ENCODE measurements at places on chromosomes 1 and 21. TPM values are rescaled to one million over a fixed set of nuclear protein-coding genes. Genes with fewer than 3 reads are reported as not detected.

DNA sequence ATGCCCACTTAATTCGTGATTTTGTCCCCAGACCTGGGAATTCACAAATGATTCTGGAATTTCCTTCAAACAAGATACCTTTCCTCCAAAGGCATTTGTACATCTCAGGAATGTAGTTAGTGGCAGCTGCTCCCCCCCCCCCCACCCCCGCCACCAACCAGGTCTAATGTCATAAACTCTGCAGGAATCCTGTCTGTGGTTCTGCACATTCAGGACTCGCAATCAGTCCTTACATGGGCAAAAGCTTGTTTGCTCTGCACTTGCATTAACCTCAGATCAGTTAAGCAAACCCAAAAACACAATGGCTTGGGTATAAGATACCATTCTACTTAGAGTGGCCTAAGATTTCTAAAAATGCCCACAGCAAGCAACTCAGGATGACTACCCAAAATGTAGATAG lies 143.8 kb downstream of the TGFB2 start:
- ATAC-seq: no peak

GRCh38 chr1:66951513-66951912 lies 26.7 kb downstream of the MIER1 start:
- ATAC-seq: no peak

GRCh38 chr21:44949779-44950198 lies 10.0 kb downstream of the SLX9 start:
- ATAC-seq: peak; percentile 77

GRCh38 chr1:14080653-14081052 lies 380.7 kb downstream of the PRDM2 start:
- no peak for ATAC-seq

GRCh38 chr1:197924516-197925123 lies 7.4 kb downstream of the LHX9 start:
- ATAC-seq: peak; percentile 64

DNA sequence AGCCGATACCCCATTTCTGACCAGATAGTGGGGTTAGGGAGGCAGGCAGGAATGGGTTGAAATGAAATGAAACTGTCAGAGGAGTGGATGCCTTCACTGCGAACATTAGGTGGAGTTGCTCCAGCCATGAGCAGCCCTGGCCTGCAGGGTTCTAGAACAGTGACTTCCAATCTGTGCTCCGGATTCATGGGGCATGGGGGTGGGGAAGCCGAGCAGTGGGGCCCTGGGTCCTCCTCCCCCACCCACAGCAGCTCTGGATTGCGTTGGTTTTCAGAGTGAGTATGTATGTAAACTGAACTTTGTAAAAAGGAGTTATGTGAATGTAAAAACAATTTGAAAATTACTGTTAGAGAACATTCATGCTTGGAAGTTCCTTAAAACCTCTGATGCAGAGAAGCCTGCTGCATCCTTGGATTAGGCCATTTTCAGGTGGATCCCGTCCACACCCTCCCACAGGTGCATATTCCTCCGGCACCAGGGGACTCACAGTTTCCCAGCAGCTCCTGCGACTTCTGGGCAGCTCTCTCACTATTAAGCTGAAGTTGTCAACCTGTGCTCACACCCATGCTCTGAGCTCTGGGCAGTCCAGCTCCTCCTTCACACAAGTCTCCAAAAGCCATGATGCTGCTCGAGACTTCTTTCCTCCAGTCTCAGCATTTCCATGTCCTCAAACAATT lies 54.4 kb upstream of the EDN2 start:
- ATAC-seq: no peak

DNA sequence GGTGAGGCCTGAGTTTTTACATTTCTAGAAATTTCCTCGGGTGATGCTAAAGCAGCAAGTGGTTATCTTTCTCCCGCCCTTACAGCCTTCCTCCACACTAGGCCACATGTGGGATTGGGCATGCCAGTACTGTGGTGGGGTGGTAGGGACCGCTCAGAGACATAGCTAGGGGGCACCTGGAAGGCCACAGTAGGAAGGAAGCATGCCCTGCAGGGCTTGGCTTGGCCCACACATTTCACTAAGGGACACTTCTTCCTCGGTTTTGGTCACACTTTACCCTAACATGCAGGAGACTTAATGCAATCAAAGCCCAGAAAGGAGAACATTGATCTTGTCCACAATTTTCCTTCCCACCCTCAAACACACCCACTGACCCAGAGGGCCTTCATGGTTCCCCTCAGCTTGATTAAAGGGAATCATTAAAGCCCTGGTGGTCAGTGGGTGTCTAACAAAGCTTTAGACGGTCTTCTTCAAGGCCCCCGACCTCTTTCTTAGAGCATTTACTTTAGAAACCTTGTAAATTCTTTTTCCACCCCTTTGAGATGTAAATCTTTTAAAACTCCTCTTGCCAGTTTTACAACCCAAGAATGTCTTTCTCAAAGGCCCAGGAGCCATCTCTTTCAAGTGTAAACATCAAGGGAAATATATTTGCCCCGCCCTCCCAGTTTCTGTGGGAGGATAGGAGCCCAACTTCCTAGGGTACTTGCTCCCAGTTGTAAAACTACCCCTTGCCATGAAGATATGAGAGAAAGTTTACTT lies 246.4 kb upstream of the PTBP2 start:
- no peak for ATAC-seq

DNA sequence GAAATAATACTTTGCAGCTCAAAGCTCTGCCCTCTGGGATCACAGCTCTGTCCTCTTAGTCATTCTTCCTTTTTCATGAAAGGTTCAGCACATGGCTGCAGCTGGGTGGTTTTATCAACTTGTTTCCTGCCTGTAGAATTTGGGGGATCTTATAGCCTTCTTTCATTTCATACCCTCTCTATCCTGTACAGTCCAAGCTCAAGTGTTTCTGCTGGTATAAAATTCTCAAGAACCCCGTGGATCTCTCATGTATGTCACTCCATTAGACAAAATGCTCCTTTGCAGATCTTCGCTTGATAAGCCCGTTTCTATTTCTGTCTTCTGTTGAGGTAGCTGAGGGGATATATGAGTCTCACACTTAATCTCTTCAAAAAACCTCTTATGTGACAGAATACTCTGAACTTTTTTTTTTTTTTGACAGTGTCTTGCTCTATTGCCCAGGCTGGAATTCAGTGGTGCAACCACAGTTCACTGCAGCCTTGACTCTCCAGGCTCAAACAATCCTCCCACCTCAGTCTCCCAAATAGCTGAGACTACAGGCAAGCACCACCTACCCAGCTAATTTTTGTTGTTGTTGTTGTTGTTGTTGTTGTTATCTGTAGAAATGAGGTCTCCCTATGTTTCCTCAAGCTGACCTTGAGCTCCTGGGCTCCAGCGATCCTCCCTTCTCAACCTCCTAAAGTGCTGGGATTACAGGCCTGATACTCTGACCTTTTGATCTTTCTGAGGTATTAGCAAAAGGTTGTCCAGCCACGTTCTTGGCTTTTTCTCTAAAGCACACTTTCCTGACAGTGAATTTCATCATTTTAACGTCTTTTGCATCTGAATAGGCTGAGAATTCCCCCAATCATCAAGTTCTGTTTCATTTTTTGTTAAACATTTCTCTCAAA lies 24.6 kb upstream of the COL9A2 start:
- ATAC-seq: no peak

DNA sequence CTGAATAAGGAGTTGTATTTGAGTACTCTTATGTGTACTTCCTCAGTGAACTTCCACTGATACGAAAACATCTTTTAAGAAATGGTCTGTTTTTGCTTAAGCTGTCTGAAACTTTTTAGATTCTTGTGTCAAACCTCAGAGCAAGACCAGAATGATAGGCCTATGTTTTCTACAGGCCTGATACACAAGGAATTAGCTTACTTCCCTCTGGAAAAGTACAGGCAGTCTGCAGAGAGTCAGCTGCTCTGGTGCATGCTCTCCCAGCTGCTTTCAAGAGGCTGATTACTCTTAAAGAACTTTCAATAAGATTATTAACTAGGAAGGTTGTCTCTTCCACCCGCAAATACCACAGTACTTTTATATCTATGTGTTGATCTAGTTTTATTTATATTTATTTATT lies 9.5 kb downstream of the SNX27 start:
- no peak for ATAC-seq

- ATAC-seq: no peak
Measured at GRCh38 chr1:42424201-42424600, 31.6 kb downstream of the ZMYND12 start.

- ATAC-seq: no peak
Measured at GRCh38 chr1:101435831-101436511, 199.2 kb downstream of the S1PR1 start.

DNA sequence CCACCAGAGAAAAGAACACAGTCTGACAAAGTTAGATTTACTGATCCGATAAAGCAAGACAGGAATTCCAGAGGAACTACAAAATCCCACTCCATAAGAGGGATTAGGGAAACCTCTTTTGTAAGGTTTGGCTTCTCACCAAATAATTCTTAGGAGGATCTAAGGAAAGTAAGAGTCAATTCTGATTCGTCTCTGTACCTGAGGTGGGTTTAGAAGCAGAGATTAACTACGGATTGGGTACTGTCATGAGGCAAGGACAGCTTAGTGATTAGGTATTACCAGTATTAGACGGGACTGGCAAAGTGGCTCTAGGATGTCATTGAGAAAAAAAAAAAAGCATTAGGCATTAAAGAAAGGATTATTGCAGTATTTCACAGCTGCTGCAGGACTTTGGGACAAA lies 371.7 kb upstream of the BRINP3 start:
- ATAC-seq: no peak

DNA sequence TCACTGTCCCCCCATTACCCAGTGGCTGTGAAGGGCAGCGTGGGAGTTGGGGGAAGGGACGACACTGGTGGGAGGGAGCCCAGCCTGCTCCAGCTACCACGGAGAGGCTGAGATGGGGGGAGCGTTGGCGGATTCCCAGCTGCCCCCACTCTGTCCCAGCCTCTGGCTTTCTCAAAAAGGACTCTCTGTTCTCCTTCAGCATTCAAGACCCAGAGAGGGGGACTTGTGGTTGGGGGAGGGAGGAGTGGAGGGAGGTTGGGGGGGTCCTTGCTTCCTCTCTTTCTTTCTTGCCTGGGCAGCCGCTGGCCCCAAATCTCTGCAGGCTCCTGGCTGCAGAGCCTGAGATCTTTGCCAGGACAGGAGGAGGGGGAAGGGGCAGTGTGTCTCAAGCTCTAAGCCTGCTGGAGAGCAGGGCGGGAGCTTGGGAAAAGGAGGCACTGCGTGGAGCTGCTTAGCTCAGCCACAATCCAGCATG lies 2.2 kb downstream of the ATP1A2 start:
- no peak for ATAC-seq

DNA sequence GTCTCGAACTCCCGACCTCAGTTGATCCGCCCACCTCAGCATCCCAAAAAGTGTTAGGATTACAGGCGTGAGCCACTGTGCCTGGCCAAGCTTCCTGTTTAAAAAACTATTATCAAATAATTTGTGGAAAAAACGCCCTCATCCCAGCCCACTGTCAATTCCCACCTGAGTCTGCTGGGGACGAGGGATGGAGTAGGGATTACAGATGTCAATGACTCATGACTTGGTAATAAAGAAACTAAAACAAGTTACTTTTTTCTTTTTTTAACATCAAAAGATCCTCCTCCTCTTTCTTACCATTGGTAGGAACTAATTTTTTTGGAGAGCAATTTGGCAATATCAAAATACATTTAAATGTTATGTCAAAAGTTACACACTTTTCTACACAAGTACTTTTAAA lies 9.7 kb downstream of the CNN3 start:
- no peak for ATAC-seq

GRCh38 chr1:208047975-208048374 lies 137.1 kb upstream of the CD34 start:
- ATAC-seq: no peak

DNA sequence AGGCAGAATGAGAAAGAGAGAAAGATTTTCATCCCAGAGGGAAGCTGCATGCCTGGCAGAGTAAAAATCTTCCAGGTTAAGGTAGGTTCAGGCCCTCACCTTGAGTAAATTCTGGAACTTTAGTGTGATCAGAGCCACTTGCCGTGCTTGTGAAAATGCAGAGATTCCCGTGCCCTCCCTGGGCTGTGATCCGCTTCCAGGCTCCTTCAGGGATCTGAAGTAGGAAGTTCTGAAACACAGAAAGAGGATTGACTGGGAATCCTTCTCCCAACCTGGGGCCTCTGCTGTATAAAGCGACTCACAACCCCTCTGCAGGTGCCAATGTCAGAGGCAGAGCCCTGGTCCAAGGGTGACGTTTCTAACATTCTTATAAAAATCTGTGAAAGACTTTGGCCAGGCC lies 26.6 kb downstream of the NUAK2 start:
- no peak for ATAC-seq

DNA sequence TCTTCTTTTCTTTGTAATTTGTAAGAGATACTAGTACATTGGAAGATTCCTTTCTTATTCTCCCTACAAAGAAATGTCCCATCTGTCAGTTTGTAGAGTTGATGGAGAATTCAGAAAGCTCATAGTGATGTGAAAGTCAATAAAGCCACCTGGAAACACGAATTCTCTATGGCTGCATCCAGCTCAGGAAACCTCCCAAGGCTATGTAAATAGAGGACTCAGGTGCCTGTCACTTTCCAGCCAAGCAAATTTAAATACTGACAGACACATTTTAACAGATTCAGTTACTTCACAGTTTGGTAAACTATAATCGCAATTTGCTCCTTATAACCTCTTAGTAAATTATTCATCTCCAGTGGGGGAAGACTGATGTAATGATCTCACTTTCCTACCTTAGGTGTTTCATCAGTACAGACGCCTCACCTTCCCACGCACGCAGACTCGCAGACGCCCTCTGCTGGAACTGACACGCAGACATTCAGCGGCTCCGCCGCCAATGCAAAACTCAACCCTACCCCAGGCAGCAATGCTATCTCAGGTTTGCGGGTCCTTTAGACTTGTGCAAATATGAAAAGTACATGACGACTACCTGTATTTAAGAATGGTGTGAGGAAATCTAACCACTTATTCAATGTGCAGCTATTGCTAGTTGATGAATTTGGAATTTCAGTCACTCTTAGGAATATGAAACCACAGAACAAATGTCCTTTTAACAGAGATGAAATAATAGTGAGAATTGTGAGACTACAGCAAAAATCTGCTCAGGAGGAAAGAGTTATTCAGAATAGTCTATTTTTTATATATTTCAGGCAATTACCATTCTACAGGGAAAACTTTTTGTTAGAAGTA lies 60.6 kb downstream of the PTPRC start:
- peak; percentile 83 for ATAC-seq

- ATAC-seq: peak; percentile 94
Measured at GRCh38 chr1:33349778-33350610, 29.1 kb upstream of the A3GALT2 start.

DNA sequence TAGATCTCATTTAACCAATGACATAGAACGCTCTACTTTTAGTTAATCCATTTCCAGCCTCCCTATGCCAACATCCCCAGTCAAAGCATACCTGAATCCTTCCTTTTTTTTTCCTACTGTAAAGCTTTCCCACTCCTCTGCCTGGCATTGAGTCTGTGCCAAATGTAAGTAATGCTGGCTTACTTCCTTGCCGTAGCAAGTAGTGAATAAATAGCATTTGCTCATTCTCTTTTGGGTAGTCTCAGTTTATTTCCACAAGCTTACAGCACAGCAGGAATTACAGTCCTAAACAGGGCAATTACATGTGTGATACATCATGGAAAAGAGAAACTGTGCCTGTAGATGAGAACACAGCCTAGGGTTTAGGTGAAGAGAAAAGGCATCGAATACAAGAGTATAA lies 352.6 kb upstream of the NEGR1 start:
- no peak for ATAC-seq

GRCh38 chr21:42392731-42393442 lies 3.0 kb downstream of the TMPRSS3 start:
- no peak for ATAC-seq

CTNNBIP1 gene
- total RNA-seq: 175 TPM

TNFSF18 gene
- total RNA-seq: 2.0 TPM

ZNF683 gene
- not detected for total RNA-seq

FAM229A gene
- 2.3 TPM for total RNA-seq

MTARC2 gene
- total RNA-seq: 3.0 TPM
